Activated CD4-positive, alpha-beta memory T cell treated with anti-CD3 and anti-CD28 coated beads, Interleukin-2, amount 10 ng/mL, durations not matched to agents 7 days and 5 days (primary cell): ENCODE measurements at places on chromosomes 4 and X.

GRCh38 chrX:11419102-11419501 is 125.9 kb downstream of the AMELX start:
- H3K27me3 ChIP-seq, result no peaks in the 10 kb centered on the region
- H3K36me3 ChIP-seq, result no peaks in the 10 kb centered on the region
- no peak overlapping the region for H3K4me3 ChIP-seq
- DNase-seq, result no peak

DNA sequence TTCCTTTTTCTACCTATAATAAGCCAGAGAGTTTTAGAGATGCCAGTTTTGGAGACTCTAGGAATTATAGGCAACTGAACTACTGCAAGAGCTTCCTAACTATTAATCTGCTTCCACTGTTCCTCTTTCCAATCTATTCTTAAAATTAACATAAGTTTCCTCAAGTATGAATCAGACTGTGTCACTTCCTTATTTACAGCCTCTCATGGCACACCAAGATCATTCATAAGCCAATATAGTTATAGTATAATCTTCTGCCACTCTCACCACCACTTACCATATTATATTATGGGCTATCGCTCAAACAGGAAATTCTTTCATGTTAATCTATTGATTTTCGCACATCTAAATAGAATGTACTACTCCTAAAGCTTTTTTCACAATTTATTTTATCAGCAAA is 383.5 kb downstream of the STPG2 start:
- H3K27me3 ChIP-seq, result no peaks in the 10 kb centered on the region
- DNase-seq, result no peak
- H3K27ac ChIP-seq, result no peak overlapping the region
- no peak overlapping the region for H3K4me3 ChIP-seq
- no peaks in the 10 kb centered on the region for H3K36me3 ChIP-seq
- H3K4me1 ChIP-seq, result no peaks in the 10 kb centered on the region

- H3K36me3 ChIP-seq, result no peaks in the 10 kb centered on the region
- DNase-seq, result no peak
- H3K4me1 ChIP-seq, result peaks cover 26% of the 10 kb centered on the region
- no peak overlapping the region for H3K27ac ChIP-seq
These were observed 2.4 kb downstream of the CXXC4 start for GRCh38 chr4:104492183-104492771.

DNA sequence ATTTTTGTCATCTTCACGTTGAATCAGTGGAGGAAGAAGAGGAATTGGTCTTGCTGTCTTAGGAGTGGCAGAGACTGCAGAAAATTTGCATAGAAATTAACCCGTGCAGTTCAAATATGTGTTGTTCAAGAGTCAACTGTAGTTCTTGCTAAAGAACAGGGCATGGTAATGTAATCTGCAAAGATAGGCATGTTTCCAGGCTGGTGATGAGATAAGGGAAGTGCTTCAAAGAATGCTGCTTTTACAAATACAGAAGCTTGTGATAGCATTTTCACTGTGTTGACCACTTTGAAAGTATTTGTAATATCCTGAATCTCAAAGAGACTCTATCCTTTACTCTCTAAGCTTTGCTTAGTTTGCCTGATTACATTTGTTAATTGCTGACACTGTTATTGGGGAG is 60.1 kb downstream of the PRRG1 start:
- H3K4me3 ChIP-seq, result no peak overlapping the region
- no peak overlapping the region for H3K27ac ChIP-seq
- H3K4me1 ChIP-seq, result no peaks in the 10 kb centered on the region
- H3K27me3 ChIP-seq, result no peaks in the 10 kb centered on the region
- H3K36me3 ChIP-seq, result no peaks in the 10 kb centered on the region

DNA sequence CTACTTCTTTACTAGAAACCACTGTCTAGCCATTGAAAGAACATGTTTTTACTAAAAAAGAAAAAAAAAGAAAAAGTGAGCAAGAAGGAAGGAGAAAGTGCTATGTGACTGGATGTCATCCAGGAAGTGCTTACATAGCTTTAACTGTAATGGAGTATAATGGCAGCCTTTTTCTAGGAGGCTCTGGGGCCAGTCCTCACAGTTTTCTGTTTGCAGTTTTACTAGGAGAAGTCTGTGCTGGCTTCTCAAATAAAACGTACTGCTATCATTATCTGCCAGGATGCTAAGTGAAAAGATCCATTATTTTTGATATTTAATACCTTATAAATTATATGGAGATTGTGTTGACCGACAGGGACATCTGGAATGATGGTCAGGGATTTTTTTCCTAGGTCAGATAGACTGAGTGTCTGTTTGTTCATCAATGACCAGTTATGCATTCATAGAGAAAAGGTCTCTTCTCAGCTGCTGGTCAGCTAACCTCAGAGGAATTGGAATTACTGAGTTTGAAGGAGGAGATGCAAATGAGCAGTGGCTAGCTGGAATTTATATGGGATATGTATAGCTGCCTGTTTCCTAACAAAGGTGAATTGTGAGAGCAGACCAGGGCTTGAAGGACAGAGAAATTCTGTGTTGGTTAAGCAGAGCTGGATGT is 21.7 kb downstream of the LPAR4 start:
- H3K4me3 ChIP-seq, result no peak overlapping the region
- no peaks in the 10 kb centered on the region for H3K27me3 ChIP-seq
- no peaks in the 10 kb centered on the region for H3K4me1 ChIP-seq
- H3K36me3 ChIP-seq, result no peaks in the 10 kb centered on the region
- no peak overlapping the region for H3K27ac ChIP-seq

- no peak for DNase-seq
- H3K27me3 ChIP-seq, result no peaks in the 10 kb centered on the region
- H3K4me1 ChIP-seq, result peaks cover 21% of the 10 kb centered on the region
These were observed 32.6 kb downstream of the RELL1 start for GRCh38 chr4:37653601-37654000.
